ENCODE measurements at places on chromosomes 4 and X.

- DNase-seq, result no peak
These were observed 107.4 kb downstream of the HMX1 start for GRCh38 chr4:8763966-8764901.

GRCh38 chrX:111728096-111728495 lies 47.1 kb downstream of the ALG13 start:
- DNase-seq, result no peak

GRCh38 chrX:142428916-142429315 lies 223.8 kb upstream of the MAGEC2 start:
- DNase-seq, result no peak

- DNase-seq, result no peak
These were observed 62.4 kb upstream of the NDP start for GRCh38 chrX:44035571-44035970.

GRCh38 chrX:1734806-1735205 lies 119.9 kb downstream of the ASMT start:
- DNase-seq, result no peak

DNA sequence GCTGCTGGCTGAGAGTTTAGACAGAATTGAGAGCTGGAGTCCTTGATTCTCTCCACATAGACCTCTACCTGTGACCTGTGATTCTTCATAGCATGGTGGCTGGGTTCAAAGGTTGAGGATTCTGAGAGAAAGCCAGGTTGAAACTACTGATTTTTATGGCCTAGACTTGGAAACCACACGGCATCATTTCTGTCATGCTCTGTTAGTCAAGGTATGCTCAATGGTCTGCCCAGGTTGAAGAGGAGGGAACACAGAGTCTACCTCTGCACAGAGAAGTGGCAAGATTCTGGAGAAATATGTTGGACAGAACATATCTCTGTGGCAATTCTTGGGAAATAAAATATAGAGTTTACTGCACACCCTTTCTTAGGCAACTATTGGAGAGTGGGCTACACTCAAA lies 57.2 kb upstream of the CXorf66 start:
- DNase-seq, result no peak

- DNase-seq, result no peak
These were observed 32.3 kb upstream of the BBS12 start for GRCh38 chr4:122700178-122700725.

- DNase-seq, result peak; percentile 15
These were observed 49.4 kb downstream of the RTL9 start for GRCh38 chrX:110407910-110408545.

GRCh38 chrX:23403849-23404248 lies 69.2 kb downstream of the PTCHD1 start:
- DNase-seq, result no peak

- DNase-seq, result no peak
These were observed 20.9 kb upstream of the S100G start for GRCh38 chrX:16628946-16629595.

DNA sequence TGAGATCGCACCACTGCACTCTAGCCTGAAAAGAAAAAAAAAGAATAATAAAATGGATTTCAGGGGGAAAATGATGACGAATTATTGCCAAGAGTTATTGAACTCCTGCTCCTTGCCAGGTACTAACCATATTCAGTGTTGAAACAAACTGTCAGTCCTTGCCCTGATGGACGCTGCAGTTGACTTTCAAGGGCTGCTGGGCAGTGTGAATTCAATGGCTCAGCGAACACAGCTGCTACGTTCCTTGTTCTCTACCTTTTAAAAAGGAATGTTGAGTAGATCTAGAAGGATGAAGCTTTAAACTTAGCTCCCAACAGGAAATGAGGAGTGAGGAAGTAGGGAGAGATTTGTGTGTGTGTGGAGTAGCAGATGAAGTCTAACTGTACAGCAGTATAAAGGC lies 2.7 kb downstream of the LIMCH1 start:
- no peak for DNase-seq

- DNase-seq, result no peak
These were observed 5.6 kb downstream of the SEPTIN11 start for GRCh38 chr4:76955182-76955581.

- no peak for DNase-seq
These were observed 568.8 kb downstream of the GRID2 start for GRCh38 chr4:92872604-92873003.

DNA sequence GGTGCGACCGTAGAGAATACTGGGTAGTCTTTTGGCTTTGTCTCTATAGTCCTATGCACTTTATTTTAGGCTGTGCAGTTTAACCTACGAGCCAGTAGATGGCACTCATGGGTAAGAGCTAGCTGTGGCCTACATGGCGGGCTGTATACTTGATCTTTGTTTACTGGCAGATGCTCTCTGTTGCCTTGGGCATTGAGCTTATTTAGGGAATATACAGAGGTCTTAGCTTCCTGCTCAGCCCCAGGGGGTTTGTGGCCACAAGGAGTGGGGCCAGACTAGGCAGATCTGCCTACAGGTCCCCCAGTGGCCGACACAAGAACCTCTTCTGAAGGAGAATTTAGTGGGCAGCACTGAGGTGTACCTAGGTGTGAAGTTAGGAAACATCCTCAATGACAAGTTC lies 227.6 kb upstream of the HDX start:
- DNase-seq, result peak; percentile 15

DNA sequence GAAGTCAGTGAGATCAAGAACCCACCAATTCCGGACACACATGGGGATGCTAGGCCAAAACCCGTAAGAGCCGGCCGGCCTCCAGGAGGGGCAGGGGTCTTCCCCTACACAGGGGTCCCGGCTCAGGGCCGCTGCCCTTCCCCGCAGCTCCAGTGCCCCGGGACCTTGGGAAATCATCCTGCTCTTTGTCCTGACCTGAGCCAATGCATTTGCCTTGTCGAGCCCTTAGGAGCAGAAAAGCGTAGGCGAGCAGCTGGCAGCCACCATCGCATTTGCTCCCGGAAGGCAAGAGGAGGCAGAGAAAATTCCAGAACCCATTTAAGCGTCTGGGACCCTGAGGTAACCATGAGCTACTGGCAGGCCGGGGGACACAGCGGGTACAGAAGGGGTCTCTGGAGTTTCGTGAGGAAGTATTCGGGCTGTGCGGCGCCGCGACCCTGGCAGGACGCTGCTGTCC lies 7.4 kb upstream of the TNIP2 start:
- no peak for DNase-seq

GRCh38 chr4:157096439-157096838 lies 20.5 kb downstream of the GLRB start:
- DNase-seq, result no peak

- DNase-seq, result no peak
These were observed 188.4 kb downstream of the PALLD start for GRCh38 chr4:168685136-168685809.

- no peak for DNase-seq
These were observed 217.1 kb upstream of the SMIM31 start for GRCh38 chr4:164536814-164537213.

DNA sequence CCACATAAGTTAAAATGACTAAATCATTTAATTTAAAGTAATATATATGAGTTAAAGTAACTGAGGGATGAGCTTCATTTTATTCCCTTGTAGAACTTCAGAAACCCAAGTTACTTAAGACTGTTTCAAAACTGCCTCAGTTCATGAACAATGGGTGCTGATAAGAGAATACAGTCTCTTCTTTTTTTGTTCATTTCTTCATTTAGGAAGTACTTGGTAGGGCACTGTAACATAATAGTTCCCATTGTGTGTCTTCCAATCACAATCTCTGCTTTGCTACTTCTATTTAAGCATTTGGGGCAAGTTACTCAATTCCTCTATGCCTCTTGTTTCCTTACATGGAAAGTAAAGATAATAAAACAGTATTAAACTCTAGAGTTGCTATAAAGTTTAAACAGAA lies 50.4 kb downstream of the HHIP start:
- DNase-seq, result no peak
